ENCODE measurements at places on chromosomes 1 and 21.
A peak's percentile ranks its signal among the peaks of the same experiment; 100 is the strongest.

DNA sequence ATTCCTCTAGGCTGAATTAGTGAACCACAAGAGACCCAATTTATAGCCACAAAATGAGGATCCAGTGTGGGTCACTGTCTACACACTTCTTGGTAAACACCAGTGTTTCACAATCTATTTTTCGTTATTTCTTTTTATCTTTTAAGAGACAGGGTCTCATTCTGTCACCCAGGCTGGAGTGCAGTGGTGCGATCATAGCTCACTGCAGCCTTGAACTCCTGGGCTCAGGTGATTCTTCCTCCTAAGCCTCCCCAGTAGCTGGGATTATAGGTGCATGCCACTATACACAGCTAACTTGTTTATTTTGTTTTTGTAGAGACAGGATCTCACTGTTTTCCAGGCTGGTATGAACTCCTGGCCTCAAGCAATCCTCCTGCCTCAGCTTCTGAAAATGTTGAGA, 29.3 kb upstream of the SLC45A3 start:
- DNase-seq, result no peak

DNA sequence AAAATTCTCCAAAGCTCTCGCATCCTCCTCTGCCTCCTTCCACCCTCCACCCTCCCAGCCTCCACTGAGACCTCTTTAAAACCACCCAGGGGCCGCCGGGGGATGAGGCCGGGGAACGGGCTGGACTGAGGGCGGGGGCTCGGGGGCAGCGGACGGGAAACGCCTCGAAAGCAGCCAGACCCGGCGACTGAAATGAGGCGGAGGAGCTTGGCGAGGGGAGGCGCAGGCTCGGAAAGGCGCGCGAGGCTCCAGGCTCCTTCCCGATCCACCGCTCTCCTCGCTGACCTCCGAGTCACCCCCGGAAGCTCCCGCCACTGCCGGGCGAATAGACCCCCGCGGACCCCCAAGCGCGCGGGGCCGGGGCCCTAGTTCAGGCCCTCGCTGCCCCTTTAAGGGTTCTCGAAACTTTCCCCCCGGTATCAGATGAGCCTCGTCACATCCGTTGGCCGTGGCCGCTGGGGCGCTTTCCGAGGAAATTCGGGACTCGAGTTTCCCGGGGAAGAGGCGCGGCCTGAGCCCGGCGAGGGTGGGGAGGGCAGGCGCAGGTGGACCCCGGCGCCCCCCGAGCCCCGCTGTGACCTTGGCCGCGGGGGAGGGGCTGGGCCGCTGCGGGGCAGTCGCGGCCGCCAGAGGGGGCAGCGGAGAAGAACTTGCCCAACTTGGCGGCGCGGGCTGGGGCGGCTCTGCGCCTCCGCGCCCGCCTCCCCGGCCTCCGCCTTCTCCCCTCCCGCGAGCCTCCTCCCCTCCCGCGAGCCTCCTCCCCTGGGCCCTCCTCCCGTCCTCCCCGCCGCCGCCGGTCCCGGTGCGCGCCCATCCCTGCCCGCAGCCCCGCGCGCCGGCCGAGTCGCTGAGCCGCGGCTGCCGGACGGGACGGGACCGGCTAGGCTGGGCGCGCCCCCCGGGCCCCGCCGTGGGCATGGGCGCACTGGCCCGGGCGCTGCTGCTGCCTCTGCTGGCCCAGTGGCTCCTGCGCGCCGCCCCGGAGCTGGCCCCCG, at the start of gene BACE2:
Gene BACE2, plus strand, starts transcription at position 813 of the 995 bp plus-strand sequence. Its CDS starts 104 bp downstream, at position 917.
- peak; percentile 35 for DNase-seq

DNA sequence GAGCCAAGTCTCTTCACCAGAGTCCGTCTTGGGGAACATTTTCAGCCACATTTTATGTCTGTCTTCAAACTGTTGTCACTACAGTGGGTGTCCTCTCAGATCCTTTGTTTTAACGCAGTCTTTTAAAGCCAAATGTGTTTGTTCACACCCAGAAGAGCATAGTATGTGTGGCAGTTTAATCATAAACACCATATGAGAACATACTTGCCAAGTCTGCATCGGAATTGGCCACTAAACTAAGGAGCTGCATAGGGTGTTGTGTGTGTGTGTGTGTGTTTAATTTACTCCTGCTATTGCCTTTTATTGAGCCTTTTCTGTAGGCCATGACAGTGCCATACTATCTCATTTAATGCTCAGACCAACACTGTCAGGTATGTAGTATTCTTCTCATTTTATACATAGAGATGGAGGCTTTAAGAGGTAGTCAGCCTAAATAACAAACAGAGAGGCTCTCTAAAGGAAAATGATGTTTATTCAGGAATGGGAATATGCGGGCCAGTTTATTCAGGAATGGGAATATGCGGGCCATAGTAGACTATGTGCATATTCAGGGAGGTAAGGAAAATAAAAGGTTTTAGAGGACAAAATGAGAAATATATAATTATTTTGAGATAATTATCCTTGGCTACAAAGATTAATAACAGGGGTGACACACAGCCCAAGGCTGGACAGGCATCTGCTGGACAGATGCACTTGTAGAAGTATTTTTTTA, 67.9 kb upstream of the L1TD1 start:
- DNase-seq, result no peak

- DNase-seq, result no peak
These were observed 8.5 kb downstream of the C1orf21 start for GRCh38 chr1:184395370-184395769.

GRCh38 chr1:117565745-117566455, 39.9 kb upstream of the TENT5C start:
- DNase-seq, result no peak

- no peak for DNase-seq
These were observed 28.5 kb downstream of the WNT4 start for GRCh38 chr1:22114083-22115012.

- no peak for DNase-seq
These were observed 49.8 kb downstream of the DHX9 start for GRCh38 chr1:182888736-182889531.

Measured in stimulated activated CD8-positive, alpha-beta memory T cell treated with anti-CD3 and anti-CD28 coated beads, Interleukin-2, amount 100 ng/mL, for 48 hours (primary cell).